ENCODE measurements at places on chromosomes 3 and 15. TPM values are rescaled to one million over a fixed set of nuclear protein-coding genes. Genes with fewer than 3 reads are reported as not detected.

DNA sequence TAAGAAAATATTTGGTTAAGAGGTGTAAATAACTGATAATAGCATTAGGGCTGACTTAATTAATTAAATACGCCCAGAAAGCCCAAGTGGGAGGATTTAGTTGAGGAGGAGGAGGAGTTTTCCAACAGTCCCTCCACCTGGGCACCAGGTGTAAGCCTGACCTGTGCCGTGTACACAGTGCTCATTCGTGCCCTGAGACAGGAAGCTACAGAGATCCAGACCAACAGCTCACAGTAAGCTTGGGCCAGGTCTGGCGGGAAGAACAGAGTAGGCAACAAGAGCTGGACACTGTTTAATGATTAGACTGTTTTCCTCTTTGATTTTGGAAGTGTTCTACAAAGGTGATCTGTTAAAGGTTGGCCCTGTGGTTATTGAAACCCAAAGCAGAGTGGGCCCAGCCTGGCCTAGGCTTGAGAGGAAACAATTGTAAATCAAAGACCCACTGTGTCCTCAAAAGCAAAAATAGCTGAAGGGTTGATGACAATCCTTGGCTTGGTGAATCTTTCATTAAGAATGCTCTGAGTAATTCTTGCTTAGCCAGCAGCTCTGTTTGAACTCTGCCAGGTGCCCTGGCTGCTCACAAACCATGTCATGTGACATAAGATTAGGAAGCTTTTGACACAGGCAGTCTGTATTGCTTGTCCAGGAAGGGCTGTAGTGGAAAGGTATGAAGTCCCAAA is 13.8 kb downstream of the SQOR start:
- DNase-seq, result no peak

- DNase-seq, result no peak
Observed at GRCh38 chr3:47344971-47345370, 35.9 kb upstream of the PTPN23 start.

DNA sequence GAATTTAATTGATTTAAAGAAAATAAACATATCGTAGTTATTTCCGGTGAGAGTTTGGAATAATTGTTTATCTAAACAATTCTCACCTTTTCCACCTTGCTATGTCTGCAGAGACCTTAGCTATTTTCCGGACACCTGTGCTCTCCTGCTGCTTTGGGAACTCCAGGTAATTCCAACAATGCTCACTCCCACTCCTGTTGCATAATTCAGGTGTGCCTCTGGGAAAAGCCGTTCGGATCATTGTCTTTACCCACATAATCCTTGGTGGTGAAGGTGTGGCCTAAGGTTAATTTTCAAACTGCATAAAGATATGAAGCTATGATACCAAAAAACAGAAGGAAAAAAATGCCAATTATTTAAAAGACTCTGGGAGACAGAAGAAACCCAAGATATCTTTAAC is 59.4 kb downstream of the LDHAL6B start:
- DNase-seq, result no peak

DNA sequence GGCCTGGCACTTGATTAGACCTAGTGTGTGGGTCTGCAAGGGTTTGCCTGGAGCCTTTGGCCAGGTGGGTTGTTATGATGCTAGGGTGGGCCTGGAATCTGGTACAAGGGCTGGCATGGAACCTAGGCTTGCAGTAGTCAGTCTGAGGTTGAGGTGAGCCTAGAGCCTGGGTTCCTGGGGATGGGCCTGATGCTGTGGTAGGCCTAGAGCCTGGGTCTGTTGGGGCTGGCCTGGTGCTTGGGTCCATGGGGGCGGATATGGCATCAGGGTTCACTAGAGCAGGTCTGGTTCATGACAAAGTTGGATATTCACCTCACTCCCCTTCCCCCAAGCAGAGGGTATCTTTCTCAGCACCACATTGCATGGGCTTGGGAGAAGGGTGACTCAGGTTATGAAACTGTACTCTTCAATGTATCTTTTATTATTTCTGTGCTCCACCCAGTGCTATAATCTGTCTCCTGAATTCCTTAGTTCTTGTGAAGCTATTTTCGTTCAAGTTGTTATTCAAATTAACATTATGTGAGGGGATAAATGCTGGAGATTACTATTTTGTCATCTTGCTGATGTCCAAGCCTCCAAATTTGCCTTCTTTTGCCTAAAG is 274.4 kb downstream of the NFKBIZ start:
- no peak for DNase-seq

DNA sequence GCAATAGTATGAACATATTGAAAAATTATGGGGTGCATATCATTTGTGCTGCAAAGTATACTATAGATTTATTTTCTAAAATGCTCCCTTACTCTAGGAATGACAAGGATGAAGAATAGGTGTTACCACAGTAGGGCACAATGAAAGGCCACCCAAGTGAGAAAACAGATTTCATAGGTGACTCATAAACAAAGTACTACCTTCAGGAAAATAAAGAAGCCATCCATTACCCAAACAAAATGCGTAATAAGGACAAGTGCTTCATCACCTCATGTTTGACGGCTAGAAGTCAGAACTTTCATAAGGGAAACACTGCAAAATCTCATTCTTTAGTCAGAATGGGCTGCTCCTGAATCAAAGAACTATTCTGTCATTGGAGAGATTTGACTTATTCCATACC is 116.6 kb downstream of the MFSD1 start:
- no peak for DNase-seq

- no peak for DNase-seq
Observed at GRCh38 chr3:139934613-139935015, 371 bp upstream of the CLSTN2 start.

GRCh38 chr15:65731926-65732325 is 60.2 kb downstream of the DENND4A start:
- DNase-seq, result no peak

GRCh38 chr3:23099677-23100076 is 103.5 kb upstream of the UBE2E2 start:
- no peak for DNase-seq

DNA sequence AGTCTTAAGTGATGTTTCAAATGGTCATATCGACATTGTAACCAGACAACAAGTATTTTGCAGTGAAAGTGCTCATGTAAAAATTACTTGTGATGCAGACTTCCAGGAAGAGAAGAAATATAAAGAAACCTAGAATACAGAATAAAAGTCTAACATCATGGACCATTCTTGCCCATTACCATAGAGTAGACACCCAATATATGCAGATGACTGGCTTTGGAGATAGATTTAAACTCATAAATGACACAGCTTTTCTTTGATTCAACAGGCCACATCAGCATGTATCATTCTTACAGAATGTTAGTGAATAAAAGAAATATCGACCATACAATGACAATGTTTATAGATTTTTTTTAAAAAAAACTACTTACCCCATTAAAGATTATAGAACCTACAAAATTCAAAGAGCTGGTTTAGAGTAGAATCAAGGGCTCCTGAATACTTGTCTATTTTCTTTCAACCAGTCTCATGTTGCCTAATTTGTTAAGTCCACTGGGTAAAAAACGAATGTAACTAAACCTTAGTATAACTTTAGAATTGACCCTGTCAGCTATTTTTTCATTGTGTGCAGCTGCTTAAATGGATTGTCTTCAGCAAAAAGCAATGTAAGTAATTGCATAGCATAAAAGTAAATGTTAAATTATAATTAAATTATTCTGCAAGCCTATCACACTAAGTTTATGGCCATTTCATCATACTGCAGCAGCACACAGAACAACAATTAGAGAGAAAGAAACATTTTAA is 268.7 kb upstream of the AGTR1 start:
- DNase-seq, result no peak

GRCh38 chr3:95289295-95289694 is 1226.4 kb downstream of the NSUN3 start:
- no peak for DNase-seq

GRCh38 chr15:77568014-77568972 is 64.4 kb downstream of the LINGO1 start:
- DNase-seq, result no peak

DNA sequence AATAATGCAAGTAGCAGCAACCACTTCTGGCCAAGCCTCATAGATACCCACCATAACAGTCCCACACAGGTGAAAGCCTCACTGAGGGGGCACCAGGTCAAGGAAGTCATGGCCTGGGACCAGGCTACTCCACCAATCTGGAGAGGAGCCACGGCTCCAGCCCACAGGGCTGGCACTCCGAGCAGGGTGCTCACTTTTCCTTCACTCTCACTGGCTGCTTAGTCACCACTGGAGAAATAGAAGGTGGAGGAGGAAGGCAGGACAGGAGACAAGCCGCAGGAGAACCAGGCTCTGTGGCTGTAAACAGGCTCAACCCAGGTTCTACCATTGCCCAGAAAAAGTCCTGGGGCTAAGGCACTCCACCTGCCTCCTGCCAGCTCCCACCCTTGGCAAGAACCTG is 1.2 kb downstream of the USP19 start:
- DNase-seq, result no peak

DNA sequence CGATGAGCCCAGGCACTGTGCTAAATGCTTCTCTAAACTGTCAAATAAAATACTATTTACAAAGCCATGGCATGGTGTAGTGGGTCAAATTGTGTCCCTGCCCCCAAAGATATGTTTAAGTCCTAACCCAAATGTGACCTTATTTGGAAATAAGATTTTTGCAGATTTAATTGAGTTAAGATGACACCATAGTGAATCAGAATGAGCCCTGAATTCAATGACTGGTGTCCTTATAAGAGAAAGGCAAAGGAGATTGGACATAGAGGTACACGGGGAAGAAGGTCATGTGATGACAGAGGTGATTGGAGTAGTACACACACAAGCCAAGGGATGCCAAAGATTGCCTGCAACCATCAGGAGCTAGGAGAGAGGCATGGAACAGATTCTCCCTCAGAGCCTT is 121.6 kb upstream of the VEPH1 start:
- DNase-seq, result no peak

DNA sequence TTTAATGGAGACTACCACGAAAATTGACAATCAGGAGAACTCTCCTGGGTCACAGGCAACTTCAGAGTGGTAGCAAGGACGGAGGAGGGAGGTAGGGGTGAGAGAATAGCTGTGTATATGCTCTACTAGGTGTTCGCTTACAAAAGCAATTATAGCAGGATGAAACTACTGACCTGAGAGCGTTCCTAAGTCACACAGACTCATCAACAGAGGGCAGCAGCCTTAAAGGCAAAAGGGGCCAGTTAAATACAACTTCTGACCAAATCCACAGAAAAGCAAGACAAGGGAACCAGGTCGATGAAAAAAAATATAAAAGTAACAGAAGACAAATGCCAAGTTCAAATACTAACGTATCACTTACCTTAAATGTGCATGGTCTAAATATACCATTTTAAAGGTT is 894.6 kb downstream of the PLOD2 start:
- no peak for DNase-seq

- no peak for DNase-seq
Observed at GRCh38 chr3:23738944-23739343, 66.8 kb upstream of the UBE2E1 start.

GRCh38 chr3:17352620-17353019 is 389.8 kb downstream of the TBC1D5 start:
- no peak for DNase-seq

DNA sequence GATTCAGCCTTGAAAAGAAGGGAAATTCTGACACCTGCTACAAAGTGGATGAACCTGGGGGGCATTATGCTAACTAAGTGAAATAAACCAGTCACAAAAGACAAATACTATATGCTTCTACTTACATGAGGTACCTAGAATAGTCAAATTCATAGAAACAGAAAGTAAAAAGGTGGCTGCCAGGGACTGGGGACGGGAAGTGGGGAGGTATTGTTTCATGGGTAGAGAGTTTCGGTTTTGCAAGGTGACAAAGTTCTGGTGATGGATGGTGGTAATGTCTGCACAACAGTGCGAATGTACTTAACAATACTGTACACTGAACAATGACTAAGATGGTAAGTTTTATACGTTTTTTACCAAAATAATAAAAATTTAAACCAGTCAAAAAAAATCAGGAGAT is 4.8 kb downstream of the IDH2 start:
- no peak for DNase-seq

GRCh38 chr3:160691962-160692361 is 15.0 kb downstream of the ARL14 start:
- DNase-seq, result no peak

- DNase-seq, result no peak
Observed at GRCh38 chr3:82796765-82797164, 1035.3 kb upstream of the GBE1 start.

DNA sequence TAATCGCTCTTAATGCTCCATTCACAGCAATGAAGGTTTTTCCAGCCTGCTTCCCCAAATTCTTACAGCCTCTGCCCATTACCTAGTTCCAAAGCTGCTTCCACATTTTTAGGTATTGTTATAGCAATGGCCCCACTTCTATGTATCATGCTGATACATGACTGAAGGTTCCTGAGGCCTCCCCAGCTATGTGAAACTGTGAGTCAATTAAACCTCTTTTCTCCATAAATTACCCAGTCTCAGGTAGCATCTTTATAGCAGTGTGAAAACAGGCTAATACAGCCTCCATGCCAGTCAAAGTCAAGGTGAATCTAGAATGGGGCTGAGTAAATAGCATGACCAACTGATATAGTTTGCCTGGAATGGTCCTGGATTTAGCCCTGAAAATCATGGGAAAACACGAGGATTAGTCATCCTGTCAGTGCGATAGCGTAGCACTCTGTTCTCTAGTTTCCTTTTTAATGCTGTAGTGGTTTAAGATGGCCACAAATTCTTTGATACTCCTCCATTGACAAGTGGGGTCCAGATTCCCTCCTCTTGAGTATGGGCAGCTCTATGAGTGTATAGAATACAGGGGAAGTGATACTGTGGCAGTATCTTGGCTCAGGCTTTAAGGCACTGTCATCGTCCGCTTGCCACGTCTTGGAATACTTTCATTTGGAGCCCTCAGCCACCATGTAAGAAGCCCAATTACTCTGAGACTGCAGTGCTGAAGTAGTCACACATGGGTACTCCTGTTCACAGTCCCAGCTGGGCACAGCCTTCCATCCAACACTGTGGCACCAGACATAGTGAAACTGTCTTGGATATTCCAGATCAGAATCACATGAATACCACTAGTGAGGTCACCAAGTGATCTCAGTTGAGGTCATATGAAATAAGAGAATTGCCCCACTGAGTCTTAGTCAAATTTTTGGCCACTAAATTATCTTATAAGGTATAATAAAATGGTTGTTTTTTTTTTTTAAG is 94.0 kb upstream of the PLCL2 start:
- no peak for DNase-seq

DNA sequence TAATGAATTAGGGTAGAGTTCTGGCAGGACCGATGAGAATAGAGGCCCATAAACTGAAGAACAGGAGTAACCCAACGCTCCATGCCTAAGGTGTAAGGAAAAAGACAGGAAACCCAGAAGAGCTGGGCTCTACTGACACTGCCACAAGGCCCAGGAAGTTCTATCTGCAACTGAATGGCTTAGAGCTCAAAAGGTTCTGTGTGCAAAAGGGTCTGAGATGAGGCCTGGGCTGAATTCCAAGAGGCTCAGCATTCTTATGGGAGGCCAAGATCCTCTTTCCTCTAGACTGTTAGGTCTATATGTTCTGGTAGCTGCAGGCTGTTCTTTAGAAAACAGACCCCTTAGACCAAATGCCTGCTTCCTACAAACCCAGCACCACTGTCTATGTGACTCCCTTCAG is 30.5 kb upstream of the PRSS50 start:
- no peak for DNase-seq

GRCh38 chr3:37125195-37126073 is 48.9 kb downstream of the LRRFIP2 start:
- DNase-seq, result no peak

Gene SPSB4
- 18.7 TPM for polyA plus RNA-seq

Gene ARGFX
- polyA plus RNA-seq, result not detected

Gene ST3GAL6
- polyA plus RNA-seq, result 6.1 TPM

Gene CPLX3
- not detected for polyA plus RNA-seq

Gene TNFSF10
- polyA plus RNA-seq, result 9.4 TPM

Gene RTF1
- polyA plus RNA-seq, result 34.8 TPM
